Left lobe of liver (tissue), 2 donors: ENCODE measurements at places on chromosomes 5 and 9. TPM values are rescaled to one million over a fixed set of nuclear protein-coding genes. Genes with fewer than 3 reads are reported as not detected.

Gene SOX30
- not detected for total RNA-seq

GRCh38 chr5:1196562-1196961 is 4.8 kb upstream of the SLC6A19 start:
- DNase-seq: no peak

DNA sequence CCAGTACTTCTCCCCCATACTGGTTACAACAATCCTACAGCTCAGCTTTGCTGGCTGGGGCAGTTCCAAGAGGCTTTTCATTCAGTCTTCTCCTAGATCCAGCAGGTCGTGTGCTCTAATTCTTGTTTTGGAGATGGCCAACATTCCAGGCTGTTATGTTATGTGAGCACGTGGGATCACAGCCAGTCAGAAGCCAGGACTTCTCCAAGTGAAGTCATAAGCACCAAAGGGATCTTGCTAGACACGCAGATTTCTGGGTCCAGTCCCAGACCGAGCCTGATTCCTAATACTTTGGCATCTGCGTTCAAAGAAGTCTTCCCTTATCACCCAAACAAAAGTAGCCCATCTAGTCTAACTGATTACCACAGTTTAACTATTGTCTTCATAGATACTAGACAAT is 1.4 kb upstream of the LARP1 start:
- DNase-seq: no peak

GRCh38 chr9:16879416-16879815 is 8.9 kb upstream of the BNC2 start:
- no peak for DNase-seq

- no peak for DNase-seq
Observed at GRCh38 chr5:141952020-141952419, 6.0 kb downstream of the PCDH12 start.

DNA sequence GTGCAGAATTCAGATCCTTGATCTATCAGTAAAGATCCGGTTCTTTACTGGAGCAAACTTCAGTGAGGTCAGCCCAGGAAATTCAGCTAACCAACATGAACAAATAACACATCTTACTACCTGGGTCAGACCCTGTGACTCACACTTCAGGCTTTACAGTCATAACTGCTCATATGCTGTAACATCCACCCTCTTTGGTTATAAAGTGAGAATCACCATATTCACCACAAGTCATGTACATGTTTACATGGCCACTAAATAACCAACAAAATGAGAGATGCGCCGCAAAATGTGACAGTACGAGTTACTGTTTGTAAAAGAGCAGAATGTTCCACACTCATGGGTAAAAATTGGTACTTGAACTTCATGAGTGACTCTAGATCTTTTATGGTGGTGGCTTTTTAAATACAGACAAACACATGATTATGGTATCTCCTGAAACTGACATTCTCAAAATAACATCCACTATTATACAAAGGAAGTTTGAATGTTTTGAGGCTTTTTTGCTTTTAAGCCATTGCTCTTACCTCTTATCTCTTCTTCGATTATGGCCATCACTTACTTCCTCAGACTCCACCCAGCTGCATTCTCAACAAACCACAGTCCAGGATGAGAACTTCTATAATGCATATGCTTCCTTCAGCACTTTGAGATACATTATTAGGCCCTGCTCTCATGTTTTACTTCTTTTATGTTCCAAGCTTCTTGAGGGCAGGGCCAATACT is 516.6 kb downstream of the RAB3C start:
- DNase-seq: no peak
